ENCODE measurements at places on chromosomes 4 and X.

DNA sequence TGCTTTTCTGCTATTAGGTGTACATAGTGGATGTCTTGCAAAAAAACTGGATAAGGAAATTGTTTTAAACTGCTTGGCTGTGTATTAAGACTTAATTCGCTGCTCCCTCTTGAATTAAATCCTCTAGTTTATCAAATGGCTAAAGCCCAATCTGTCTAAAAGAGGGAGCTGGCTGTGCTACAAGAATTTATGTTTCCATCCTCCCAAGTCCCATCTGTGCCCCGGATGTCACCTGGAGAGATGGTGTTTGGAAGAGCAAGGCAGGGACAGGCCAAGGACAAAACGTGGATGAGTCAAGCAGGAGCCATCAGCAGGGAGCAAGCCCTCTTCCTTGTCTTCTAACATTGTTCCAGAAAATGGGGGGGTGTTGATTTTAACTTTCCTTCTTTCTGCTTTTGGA, 171.3 kb upstream of the LCORL start:
- DNase-seq: no peak

- DNase-seq: no peak
Measured at GRCh38 chr4:160928482-160928881, 1235.3 kb downstream of the FSTL5 start.

DNA sequence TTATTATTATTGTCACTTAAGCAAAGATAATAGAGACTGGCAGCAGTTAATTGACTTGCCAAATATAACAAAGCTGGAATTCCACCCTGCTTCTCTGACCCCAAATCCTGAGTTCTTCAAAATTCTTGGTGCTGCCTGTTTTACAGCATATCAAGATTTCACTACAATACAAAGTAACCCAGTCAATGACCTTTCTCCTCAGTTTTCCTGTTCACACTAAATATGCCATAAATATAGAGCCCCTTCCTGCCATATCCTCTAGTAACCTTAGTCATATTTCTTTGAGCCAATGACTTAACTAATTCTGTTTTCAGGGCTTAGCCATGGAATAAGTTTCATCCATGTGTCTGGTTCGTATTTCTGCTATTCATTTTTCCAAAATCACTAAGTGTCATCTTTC, 315.3 kb upstream of the HS3ST1 start:
- no peak for DNase-seq

DNA sequence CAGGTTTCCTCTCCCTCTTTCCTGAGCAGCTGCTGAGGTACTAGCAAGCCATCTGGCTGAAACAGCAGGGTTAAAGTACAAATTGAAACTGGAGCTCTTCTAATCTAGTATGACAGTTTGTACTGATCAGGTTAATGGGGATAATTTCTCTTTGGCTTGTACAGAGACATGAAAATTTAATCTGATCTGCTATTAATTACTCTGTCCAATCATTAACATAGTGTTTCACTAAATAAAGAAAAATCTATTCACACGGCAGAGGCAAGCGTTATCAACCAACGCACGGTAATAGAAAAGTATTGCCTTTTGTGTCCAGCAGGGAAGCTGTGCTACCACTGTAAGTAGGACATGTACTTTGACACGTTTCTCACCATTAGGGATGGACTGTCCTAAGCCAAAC, 71.1 kb downstream of the IGSF1 start:
- no peak for DNase-seq

GRCh38 chr4:81164623-81165416, 50.2 kb downstream of the PRKG2 start:
- DNase-seq: no peak
